ENCODE measurements at places on chromosomes 2 and 18.

GRCh38 chr2:189337656-189338055 is 103.6 kb upstream of the WDR75 start:
- no peak for DNase-seq

DNA sequence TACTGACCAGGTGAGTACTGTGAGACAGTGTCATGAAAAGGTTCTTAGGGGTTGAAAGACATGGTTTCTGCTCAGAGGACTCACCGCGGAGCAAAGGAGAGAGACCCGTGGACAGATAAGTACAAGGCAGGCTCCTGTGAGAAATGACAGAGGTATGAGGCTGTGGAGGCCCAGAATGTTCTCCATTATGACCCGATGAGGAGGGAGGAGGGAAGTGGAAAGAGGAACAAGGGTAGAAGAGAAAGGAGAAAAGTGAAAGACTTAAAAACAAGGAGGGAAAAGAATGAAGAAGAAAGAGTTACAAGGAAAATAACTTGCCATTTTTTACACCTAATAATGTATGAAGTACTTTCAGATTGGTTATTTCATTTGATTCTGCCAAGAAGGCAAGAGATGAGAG is 29.8 kb downstream of the MAPRE3 start:
- no peak for DNase-seq

GRCh38 chr2:64112016-64112415 is 32.2 kb downstream of the PELI1 start:
- DNase-seq, result no peak

DNA sequence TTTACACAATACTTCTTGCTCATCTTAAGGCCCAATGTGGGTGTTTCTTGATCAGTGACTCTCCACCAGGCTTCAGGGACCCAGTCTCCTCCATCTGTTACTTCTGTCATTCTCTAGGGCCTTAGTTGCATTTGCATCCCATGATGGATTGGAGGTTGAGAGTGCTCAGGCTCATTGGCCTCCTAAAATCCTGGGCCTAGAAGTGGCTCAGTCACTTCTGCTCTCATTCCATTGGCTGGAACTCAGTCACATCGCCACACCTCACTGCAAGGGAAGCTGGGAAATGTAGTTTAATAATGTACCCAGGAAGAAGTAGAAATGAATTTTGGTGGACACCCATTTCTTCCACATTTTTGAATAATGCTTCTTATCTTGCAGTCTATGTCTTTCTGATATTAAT is 223.5 kb downstream of the HRH4 start:
- no peak for DNase-seq

DNA sequence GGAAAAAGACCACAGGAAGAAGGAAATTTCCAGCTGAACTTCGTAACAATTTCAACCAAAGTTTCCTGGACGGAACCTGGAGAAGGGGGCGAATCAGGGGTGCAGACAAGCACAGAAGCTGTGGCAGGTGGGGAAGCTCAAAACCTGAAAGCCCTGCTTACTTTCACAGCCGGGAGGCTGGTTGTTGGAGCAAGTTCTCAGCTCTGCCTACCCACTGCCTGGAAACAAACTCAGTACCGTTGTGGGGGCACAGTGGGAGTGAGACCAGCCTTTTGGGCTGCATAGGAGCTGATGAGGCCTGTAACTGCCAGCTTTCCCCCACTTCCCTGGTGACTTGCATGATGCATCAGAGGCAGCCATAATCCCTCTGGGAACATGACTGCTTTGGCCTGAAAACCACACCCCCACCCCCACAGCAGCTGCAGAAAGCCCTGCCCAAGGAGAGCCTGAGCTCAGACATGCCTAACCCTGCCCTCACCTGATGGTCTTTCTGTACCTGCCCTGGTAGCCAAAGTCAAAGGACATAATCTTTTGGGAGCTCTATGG is 207.0 kb upstream of the VWC2L start:
- DNase-seq, result no peak

- no peak for DNase-seq
Measured at GRCh38 chr18:78292618-78293380, 686.8 kb upstream of the SALL3 start.
